ENCODE measurements at places on chromosomes 16 and 17.

DNA sequence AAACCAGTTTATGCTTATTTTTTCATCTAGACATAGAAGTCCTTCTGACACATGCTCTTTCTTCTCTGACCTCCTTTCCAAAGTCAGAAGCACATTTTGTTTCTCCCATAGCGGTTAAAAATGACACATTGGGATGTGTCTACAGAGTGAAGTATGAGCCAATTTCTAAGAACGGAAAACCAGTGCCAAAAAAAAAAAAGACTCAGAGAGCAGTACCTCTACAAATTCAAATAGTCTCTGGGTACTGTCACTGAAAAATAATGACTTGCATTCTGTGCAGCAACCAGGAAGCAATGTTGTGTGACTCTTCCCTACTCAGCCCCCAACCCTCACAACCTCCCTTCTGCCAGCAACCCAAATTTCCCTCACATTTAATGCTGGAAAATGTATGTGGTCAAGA, 145.5 kb upstream of the PMFBP1 start:
- DNase-seq: no peak

- DNase-seq: no peak
Observed at GRCh38 chr17:81843713-81844326, 9.0 kb upstream of the PPP1R27 start.

DNA sequence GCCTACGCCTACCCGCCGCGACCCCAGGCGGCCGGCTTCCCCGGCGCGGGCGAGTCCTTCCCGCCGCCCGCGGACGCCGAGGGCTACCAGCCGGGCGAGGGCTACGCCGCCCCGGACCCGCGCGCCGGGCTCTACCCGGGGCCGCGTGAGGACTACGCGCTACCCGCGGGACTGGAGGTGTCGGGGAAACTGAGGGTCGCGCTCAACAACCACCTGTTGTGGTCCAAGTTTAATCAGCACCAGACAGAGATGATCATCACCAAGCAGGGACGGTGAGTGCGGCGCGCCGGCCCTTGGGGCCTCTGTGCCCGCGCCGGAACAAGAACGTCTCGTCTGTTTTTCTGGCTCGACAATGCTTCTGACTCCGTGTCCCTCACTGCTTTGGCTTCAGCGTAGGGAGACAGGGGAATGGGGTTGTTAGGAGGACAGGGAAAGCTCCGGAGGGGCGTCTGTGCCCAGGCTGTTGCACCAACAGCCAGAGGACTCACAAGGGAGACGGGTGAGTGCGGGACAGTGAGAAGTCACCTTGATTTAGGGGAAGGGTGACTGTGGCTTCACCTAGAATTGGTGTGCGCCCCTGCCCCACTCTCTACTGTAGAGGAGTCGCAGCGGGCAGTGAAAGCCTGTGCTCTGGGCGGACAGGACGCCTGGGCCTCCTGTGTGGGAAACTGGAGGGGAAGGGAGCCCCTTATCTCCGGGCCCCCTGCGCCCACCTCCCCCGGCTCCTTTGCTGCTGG, 806 bp downstream of the TBX21 start:
- no peak for DNase-seq

DNA sequence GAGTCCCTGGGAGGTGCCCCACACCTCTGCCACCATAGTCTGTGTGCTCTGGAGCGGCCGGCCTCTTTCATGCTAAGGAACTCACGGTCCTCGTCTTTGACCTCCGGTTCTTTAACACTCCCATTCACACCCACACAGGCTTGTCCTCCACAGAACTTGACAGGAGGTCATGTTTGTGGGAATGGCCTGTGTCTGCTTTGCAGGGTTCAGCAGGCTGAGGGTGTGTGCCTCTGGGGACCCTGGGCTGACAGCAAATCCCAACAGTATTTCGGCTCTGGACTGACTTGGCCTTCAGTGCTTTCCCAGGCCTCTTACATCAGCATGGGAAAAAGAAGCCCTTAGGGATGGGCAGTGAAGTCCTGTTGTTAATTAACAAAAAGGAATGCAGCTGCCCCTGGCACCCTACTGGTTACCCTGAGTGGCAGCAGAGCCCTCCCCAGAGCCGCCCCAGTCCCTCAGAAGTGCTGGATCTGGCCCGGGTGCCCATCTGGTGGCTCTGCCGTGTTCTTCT, 35.4 kb upstream of the ADORA2B start:
- no peak for DNase-seq

- DNase-seq: no peak
Observed at GRCh38 chr16:67858500-67858899, 11.0 kb upstream of the CENPT start.

- no peak for DNase-seq
Observed at GRCh38 chr17:72661116-72661944, 431.2 kb downstream of the SLC39A11 start.

DNA sequence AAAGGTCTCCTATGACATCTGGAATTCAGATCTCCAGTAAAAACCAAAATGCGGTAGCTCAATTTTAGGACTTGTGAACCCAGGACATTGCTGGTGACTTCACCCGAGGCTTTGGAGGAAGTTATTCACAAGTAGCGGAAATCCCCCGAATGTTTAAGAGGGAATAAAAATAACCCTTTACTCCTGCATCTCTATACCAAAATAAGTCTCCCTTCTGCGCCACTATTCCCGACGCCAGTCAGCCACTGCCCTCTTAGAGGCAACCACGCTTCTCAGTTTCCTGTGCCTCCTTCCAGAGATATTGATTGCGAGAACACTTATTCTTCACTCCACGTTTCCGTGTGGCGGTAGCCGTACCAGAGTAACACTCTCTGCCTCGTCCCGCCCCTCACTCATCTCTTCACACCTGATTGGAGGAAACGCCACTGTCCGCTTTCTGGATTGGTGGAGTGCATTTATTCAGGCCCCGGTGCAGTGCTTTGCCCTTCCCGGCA, 27.4 kb downstream of the EMP2 start:
- peak; percentile 3 for DNase-seq

DNA sequence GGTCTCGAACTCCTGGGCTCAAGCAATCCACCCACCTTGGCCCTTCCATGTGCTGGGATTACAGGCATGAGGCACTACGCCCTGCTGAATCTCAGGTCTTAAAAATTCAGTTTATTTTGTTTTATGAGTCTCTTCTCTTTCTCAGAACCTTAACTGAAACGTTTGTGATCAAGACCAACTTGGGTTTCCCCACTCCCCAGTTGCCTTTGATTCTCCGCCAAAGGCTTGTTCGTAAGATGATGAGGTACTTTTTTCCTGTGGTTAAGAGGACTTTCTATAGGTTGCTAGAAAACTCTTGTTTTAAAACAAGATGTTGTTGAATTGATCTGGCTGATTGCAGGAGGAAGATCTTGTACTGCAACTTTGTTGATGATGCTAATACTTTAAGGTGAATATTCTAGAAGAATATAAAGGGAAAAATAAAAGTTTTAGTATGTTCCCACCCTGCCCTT, 11.7 kb downstream of the ABCC1 start:
- DNase-seq: peak; percentile 31

DNA sequence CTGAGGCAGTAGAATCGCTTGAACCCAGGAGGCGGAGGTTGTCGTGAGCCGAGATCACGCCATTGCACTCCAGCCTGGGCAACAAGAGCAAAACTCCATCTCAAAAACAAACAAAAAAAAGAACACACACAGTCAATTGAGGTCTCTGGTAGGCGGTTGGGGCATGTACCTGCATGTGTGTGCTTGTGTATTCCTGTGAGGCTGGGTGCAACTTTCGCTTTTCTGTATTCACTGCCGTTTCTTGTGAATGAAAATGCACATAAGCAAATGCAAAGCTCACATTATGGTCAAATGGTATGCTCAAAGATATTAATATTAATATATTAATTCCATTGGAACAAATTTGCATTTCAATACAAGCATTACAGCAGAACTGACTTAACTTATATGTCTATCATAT, 20.9 kb downstream of the HS3ST3A1 start:
- no peak for DNase-seq

GRCh38 chr17:61149862-61150362, 249.7 kb upstream of the TBX2 start:
- DNase-seq: no peak

GRCh38 chr17:50495918-50496317, 12.3 kb upstream of the MYCBPAP start:
- DNase-seq: no peak

DNA sequence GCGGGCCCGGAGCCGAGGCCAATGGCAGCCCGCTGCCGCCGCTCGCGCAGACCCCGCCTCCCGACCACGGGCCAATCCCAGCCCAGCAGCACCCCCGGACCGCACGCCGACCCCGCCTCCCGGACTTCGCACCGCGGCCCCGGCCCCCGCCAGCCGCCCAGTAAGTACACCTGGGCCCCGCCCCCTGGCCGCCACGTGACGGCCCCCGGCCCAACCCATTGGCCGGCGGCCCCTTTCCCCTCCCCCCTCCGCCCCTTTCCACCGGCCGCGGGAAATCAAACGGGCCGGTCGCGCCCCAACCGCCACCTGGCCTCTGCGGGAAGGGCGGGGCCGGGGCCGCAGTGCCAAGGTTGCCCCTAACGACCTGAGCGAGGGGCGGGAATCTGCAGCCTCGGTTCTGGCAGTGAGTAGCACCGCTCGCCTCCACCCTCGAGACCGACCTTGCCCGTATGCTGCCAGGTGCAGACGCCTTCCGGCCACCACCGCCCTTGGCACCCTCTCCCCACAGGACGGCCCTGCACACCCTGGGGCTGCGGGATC, at the start of gene YBX2:
Gene YBX2, minus strand, starts transcription at position 26 of the 540 bp plus-strand sequence. CDS start 139 bp downstream, outside the sequence.
- DNase-seq: no peak

DNA sequence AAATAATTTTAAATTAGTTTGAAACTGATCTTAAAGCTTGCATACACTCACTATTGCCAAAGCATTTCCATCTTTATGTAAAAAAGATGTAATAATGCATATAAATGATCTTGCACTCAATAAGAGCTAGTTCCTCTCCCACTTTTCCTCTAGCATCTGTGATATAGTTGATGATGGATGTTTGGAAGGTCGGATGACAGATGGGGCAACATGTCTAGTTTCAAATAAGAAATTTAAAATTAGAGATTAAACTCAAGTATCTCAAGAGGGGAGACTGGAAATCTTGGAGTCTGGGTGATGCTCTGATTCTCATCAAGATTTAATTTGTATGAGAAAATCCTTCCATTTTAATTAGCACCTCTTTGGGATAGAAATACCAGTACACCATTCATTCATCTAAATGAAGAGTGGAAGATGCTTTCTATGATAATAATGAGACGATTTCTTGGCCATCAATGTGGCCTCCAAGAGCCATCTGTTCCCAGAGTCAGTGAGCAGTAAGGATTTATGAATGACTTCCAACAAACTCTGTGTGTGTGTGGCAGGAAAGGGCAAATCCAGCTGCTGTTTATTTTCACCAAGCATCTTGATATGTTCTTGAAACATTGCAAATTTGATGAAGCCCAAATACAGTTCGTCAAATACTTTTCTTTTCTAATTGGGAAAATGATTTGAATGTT, 616.3 kb upstream of the CDH8 start:
- no peak for DNase-seq

DNA sequence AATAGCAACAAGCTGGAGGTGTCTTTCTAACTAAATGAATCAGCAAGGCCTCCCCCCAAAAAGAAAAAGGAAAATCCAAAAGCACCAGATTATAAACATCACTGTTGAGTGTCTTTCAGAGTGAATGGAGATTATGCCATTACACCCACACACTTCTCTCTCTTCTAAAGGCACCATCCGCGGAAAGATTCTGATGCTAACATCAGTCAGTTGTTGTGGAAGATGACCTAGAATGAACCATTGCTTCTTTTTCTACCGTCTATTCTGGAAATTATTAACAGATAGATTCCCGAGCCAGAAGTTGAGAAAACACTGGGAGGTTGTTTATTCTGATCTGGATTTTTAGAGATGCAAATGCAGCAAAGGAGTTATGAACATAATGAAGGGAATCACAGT, 60.9 kb upstream of the FAM20A start:
- no peak for DNase-seq

- DNase-seq: no peak
Observed at GRCh38 chr16:67933805-67934204, 2.1 kb upstream of the CTRL start.

DNA sequence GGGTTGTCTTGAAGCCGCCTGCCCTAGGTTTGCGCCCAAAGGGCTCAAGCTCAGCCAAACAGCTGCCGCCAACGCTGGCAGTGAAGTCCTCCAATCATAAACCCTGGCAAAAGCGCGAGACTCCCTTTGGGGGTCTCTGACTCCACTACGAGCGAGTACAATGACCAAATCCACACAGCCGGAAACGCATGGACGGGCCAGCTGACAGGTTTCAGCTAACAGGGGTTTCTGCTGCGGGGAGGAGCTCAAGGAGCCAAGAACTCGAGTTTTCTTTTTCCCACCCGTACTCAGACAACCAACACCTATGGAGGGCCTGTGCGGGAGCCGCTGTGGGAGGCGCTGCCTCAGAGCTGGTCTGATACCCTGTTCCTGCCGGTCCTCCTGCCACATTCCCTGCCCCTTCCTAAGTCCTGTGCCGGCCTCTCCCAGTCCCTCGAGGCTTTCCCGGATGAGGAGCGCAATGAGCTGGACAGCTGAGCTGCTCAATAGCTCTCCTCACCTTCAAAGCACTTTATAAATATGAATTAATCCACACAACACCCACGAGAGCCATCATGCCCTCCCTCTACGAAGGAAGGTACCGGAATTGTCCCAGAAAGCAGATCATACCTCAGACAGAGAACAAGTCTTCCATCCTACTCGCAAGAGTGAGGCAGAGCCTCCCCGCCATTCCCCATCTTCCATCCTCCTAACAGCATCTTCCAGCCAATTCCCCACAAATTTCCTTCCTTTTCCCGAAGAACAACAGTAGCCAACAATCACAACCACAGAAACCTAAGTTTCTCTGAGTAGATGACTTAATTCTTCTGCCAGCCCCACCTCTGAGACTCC, 6.1 kb downstream of the ABR start:
- no peak for DNase-seq

- no peak for DNase-seq
Observed at GRCh38 chr17:62884781-62885180, 76.7 kb upstream of the MARCHF10 start.

DNA sequence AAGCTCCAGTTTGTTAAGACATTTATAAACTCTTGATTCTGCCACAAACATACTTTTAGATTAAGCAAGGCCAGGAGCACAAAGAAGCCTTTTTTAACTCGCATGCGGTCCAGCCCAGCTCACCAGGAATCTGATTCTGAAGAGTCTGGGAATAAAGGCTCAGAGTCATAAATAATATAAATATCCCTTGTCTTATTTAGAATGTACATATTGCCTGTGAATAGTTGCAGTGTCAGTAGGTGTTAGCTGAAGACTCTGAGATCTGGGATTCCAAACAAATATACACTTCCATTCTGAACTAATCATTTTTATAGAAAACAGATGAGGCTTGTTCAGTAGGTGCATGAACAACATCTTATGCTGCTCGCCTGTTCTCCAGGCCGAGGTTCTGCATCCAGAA, 59.1 kb upstream of the ELAC2 start:
- DNase-seq: no peak

Data from activated CD8-positive, alpha-beta memory T cell treated with anti-CD3 and anti-CD28 coated beads for 1 hour (primary cell).